ENCODE measurements at places on chromosomes 7 and 10.

GRCh38 chr10:70223728-70224127 is 9.5 kb downstream of the PPA1 start:
- DNase-seq: no peak

GRCh38 chr7:22482503-22482902 is 17.5 kb downstream of the STEAP1B start:
- DNase-seq: no peak

GRCh38 chr10:59093461-59093860 is 83.0 kb upstream of the PHYHIPL start:
- no peak for DNase-seq

DNA sequence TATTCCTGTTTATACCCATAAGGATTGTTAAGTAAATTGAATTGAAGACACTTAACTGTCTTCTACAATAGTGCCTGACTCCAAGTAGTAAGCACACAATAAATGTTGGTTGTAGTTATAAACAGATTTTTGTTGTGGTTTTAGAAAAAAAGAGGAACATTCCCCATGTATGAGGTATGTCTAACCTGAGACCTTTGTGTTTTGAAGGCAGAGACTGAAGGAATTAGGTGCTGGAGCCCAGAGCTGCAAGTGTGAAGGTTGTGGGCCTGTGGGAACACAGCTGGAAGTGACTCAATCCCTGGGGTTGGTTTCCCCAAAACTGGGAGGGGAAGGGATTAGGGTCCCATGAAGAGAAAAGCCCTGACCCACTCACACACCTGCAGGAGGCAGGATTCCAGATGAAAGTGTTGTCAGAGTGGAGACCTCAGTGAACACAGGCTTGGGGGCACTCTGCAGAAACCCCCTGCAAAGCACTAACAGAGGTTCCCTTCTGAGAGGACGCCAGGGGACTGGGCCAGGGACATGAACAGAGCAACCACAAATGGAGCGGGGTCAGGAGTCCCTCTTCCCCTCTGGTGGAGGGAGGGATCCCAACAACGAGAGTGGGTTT is 265.1 kb upstream of the KLF14 start:
- DNase-seq: no peak

DNA sequence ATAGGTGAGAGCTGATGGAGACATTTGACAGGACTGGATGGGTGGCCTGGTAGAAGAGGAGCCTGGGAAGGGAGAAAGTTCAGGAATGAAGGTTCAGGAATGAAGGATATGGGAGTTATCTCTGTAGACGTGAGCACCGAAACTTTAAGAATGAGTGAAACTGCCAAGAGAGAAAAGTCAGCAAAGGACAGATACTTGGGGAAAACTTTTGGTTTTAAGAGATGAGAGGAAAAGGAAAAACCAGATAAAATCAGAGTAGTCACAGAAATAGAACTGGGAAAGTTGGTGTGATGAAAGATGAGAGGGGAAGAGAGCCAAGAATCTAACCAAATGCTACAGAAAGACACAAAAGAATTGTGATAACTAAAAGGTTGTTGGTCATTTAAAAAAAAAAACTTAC is 88.9 kb downstream of the PRR15 start:
- no peak for DNase-seq
